ENCODE measurements at places on chromosomes 5 and 9.

DNA sequence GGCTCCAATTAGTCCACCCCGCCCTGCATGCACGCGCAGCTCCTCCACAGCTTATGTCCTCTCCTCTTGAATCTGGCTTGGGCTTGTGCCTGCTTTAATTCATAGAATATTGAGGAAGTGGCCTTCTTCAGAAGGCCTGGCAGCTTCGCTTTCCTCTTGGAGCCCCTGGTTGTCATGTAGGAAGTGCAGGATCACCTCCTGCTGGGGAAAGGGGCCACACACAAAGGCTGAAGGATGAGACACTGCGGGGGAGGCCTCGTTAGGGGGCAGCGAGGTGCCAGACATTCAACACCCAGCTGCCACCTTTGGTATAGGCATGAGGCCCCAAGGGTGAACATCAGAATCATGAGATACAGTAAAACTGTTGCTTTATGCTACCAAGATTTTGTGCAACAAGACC, 2.7 kb upstream of the CNOT6 start:
- no peak for DNase-seq

- no peak for DNase-seq
These were observed 30.6 kb upstream of the IL33 start for GRCh38 chr9:6184749-6185645.

- DNase-seq: no peak
These were observed 10.8 kb upstream of the IFNA2 start for GRCh38 chr9:21395778-21396717.

- no peak for DNase-seq
These were observed 276.3 kb downstream of the SAXO1 start for GRCh38 chr9:18756712-18757125.

GRCh38 chr5:65862384-65862783, 64.0 kb upstream of the ERBIN start:
- DNase-seq: no peak

- DNase-seq: no peak
These were observed 150.6 kb upstream of the EDIL3 start for GRCh38 chr5:84535281-84535680.

DNA sequence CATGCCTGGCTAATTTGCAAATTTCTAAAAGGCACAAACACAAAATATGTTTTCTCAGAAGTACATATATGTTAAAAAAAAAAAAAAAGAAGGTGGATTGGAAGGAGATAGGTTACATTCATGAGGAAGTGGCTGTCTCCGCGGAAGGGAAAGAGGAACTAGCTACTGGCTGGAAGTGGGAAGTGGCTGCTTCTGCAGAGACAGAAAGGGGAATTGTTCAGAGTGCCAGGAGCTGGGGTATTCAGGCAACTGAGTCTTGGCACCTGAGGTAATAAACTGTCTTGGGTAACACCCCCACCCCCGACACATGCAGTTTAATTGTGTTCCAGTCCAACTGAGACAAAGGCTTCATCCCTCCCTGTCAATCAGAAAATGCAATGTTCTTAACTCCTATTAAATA, 45.6 kb downstream of the S1PR3 start:
- DNase-seq: no peak

Data from activated gamma-delta T cell (primary cell).